ENCODE measurements at places on chromosomes 4 and X.

DNA sequence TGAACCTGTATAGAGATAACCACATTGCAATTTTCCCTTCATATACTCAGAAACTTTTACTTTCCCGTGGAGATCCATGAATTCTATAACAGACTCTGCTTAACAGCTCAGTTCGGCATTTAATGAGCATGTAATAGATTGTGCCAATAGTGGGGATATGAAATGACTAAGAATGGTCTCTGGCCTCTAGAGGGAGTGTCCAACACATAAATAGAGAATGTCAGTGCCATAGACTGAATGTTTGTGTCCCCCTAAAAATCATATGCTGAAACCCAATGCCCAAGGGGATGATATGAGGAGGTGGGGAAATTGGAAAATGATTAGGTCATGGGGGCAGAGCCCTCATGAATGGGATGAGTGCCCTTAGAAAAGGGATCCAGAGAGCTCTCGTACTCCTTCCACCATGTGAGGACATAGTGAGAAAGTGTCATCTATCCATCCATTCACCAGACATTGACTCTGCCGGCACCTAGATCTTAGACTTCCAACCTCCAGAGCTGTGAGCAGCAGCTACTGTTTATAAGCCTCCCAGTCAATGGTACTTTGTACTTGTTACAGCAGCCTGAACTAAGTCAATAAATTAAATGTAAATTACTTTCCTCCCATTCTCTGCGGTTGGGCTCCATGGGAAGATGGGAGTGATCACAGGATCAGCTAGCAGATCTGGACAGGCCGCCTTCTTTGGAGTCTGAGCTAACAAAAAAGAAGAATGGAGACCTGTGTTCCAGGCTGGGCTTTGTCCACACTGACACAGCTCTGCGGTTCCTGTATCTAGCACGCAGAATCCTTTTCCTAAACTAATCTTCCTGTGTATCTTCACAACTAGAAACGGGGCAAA is 28.1 kb upstream of the HPSE start:
- no peak for DNase-seq

- DNase-seq, result no peak
Measured at GRCh38 chr4:164935363-164935762, 42.1 kb downstream of the TRIM61 start.

DNA sequence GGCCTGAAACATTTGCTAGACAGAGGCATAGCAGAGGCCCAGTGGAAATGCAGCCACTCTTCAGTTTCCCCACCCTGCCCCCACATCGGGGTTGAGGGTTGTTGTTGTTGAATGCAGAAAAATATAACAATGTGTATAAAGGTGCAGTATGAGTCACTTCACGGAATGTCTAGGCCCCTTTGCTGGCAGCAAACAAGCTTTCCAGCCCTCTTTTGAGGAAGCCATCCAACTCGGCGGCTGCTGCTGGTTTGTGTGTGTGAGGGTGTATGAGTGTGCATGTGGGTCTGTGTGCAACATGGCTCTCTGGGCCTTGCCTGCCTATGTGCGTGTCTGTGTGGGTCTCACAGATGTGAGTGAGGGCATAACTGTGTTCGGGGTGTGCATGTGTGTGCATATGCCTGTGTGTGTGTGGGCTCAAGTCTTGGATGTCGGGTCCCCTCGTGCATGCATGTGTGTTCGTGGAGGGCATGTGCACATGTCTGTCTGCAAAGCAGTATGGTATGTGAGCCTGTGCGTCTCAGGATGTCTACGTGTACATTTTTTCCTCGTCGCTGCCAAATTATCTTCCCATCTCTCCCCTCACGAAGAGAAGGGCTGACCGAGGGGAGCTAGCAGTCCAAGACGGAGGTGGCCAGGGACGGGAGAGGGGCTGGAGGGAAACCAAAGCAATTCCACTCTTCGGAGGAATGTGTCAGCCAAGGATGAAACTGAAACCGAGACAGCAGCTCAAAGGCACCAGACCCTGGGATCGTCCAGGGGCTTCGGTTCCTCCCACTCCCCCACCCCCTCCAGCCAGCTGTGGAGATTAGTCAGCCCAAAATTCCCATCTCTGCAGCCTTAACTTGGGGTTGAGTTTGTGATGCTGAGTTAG is 8.4 kb upstream of the ELF4 start:
- no peak for DNase-seq

DNA sequence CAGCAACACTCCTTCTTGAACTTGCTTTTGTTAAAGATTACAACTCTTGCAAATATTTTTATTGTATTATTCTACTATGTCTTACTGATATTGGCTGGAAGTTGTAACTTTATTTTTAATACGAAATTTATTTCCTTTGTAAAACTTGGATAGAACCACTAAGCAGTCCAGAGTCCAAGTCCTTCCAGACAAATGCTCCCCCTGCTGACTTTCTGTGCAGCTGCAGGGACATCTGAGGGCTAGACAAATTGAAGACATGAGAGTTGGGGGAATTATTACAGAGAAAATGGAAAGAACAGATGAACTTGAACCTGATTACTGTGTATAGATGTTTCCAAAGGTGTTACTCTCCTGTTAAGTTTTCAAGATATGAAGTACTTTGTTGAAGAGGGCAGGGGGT is 238.8 kb downstream of the GRIA3 start:
- no peak for DNase-seq

DNA sequence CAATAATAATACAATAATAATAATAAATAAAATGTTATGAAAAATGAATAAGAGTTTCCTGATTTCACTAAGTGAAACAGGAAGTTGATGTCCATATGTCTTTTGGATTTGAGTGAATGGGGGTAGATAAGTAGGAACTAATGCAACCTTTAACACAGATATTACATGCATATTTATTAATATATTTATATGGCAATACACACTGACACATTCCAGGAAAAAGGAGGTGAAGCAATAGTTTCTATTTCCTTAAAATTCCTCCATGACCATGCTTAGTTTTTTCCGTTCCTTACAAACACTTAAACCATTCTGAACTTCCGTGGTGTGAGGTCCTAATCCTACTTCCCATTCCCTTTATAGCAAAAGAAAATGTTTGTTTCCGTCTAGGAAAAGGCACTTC is 48.3 kb downstream of the ATXN3L start:
- no peak for DNase-seq

DNA sequence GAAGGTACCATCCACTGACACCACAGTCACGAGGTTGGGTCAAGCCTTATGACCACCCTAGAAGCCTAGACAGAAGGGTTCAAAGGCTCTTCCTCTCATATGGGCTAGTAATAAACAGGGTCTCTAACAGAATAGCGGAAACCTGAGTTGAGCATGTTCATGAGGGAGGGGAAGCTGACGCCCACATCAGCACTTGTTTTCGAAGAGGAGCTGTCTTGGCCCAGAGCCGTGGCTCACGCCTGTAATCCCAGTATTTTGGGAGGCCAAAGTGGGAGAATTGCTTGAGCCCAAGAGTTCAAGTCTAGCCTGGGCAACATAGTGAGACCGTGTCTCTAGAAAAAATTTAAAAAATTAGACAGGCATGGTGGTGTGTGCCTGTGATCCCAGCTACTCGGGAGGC is 21.5 kb upstream of the TMSB4X start:
- no peak for DNase-seq

DNA sequence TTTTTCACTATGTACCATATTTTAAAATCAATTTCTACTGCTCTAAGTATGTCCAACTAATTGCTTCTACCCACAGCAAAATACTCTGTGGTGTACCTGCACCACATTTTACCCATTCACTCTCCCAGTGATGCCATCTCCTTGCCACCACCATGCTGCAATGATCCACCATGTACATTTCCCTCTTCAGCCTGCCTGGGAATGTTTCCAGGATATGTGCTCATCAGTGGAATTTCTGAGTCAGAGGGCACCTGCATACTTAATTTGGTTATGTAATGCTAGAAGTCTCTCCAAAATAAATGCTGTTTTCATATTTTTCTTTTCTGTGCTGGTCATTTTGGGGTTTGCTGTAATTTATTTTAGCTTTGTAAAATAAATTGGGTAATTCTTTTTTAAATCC is 33.2 kb upstream of the OCIAD2 start:
- no peak for DNase-seq

- no peak for DNase-seq
Measured at GRCh38 chrX:136588036-136588435, 56.0 kb downstream of the VGLL1 start.

DNA sequence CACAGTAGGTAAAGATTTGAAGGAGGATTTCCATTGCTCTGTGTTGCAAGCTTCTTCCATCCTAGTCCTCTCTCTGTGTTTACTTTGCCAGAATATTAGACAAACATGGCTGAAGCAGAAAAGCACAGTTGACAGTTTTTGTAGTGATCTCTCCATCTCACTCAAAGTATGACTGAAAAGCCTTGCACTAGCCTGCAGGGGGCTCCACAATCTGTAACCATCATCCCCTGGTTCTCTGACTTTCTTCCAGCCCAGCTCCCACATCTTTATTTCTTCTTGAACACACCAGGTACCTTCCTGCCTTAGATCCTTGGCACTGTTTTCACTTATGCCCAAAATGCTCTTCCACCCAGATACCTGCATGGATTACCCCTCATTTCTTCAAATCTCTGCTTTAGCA is 34.1 kb upstream of the HHIP start:
- DNase-seq, result no peak

- DNase-seq, result no peak
Measured at GRCh38 chr4:36676139-36677050, 395.0 kb downstream of the DTHD1 start.

DNA sequence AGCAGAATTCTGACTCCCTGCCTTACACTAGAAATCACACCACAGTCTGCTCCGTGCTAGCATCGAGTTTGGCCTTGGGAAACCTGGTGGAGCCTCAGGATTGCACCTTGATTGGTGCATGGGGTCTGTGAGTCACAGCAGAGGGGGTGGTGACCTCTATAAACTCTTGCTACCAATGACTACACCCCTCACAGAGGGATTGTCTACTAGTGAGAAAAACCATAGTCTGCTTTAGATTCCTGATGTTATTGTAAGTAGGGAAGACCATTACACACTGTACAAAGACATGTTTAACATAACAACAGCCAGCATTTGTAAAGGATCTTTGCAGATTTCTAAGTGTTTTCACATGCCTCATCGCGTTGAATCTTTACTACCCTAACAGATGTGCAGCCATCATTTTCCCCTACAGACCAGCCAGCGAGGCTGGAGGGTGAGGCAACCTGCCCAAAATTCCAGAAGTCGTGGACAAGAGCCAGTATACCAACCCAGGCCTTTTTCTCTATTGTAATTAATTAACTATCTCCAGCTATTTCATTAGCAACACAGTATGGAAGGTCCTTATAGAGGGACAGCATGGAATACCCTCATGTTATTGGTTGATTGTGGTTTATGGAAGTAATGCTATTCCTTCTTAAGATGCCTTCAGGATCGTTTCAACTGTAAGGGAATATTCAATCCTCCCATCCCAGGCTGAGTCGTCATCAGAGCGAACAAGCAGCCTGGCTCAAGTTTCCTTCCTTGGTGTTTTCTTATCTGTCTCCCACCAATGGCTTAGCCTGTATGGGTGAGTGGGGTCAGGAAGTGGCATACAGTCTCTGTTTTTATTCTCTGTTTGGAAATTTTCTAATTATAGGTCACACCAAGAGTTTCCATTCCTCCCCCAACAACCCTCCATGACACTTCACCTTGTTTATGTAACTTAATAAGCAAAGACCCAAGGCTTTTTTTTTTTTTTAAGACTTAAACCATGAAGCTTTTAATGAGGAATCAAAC is 55.9 kb upstream of the KDR start:
- no peak for DNase-seq

GRCh38 chr4:5788144-5788543 is 77.1 kb downstream of the EVC start:
- no peak for DNase-seq

- no peak for DNase-seq
Measured at GRCh38 chr4:109046471-109047201, 255.8 kb downstream of the COL25A1 start.

DNA sequence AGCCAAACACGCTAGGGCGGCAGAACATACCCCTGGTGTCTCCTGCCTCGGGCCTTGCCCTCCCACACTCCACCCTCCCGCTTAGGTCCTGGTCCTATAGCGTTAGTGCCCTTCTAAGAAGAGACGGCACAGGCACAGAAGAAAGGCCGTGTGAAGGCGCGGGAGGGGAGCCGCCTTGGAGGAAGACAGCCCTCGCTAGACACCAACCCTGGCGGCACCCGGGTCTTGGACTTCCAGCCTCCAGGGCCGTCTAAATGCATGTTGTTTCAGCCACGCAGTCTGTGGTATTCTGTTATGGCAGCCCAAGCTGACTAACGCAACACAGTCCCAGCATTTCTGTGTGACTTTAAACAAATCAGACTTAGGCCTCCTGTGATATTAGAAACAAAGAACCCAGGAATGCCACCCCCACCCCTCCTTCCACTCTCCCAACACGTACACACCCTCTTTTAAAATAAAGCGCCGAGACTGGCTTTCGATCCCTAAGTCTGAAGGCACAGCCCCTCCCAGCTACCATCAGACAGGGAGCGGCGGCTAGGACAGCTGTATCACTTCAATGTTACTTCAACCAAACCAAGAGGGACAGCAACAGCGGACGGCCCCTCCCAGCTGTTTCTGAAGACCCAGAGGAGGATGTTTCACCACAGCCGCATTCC is 128.0 kb downstream of the AFAP1 start:
- no peak for DNase-seq

DNA sequence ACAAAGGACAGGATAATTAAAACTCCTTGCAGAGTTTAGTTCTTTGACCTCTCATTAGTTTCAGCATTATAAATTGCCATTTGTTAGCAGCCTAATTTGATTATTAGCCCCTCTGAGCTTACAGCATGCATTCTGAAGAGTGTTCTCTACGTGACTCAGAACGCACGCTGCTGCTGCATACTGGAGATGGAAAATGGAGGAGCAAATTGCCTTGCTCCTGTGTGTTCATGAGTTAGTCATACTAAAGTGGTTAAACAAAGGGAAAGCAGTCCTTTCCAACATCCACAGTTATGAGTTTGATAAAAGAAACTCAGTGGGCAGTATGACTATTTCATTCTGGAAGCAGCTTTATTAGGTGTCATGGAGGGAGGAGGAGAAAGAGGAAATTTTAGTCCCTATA is 922.5 kb downstream of the RPA4 start:
- no peak for DNase-seq

DNA sequence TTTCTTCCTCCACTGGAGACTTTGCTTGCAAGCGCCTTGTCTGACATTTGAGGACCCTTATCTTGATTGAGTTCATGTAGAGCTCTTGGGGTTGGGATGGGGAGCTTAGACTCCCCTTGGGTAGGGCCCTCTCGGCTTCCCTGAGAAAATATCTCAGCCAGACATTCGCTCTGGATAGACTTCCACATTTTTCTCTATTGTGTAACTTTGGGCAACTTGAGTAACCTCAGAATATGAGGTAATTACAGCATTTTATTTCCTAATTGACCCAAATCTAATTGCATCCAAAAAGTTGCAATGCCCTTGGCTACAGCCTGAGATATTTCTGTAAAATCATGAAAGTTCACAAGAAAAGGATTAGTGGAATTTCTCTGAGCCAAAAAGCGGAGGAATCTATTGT is 102.8 kb upstream of the MXRA5 start:
- no peak for DNase-seq

- no peak for DNase-seq
Measured at GRCh38 chrX:71216485-71216884, 6.5 kb upstream of the GJB1 start.

- no peak for DNase-seq
Measured at GRCh38 chr4:126958482-126958881, 674.3 kb upstream of the INTU start.

- no peak for DNase-seq
Measured at GRCh38 chr4:111266937-111267336, 644.1 kb upstream of the PITX2 start.
